Urinary bladder (tissue), 4 donors: ENCODE measurements at places on chromosomes 12 and 14. TPM values are rescaled to one million over a fixed set of nuclear protein-coding genes. Genes with fewer than 3 reads are reported as not detected.

DNA sequence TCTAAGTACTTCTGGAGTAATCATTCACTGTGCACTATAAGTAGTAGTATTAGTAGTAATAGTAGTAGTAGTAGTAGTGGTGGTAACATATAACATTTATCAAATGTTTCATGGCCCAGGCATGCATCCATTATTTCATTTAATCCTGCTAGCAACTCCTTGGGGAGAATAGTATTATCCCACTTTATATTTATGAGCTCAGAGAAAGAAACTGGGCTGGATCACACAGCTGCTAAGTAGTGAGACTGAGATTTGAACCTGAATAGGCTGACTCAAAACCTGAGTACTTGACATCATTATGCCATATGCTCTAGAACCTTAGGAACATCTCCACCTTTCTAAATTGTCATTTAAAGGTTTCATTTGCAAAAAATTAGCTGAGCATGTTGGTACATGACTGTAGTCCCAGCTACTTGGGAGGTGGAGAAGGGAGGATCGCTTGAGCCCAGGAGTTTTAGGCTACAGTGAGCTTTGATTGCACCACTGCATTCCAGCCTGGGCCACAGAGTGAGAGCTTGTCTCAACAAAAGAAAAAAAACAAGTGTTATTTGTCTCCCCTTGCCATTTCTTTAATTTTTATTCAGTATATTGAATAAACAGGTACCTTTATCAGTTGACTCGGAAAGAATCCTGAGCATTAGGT, 11.4 kb upstream of the NID2 start:
- DNase-seq: no peak

DNA sequence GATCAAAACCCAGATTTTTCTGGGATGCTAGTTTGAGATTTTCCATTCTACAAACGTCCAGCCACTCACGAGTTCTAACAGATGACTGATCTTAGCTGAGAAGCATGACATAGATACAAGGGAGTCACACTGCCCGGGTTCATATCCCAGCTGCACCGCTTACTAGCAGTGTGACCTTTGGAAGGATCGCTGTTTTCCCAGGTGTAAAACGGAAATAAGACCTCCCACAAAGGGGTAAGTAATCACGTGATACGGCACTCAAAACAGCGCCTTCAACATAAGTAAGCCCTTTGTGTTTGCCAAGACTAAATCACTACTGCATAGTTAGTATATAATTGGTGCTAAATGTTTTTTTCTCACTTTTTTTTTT, 624 bp upstream of the PWP1 start:
- no peak for DNase-seq

Gene LBHD2
- total RNA-seq: not detected

DNA sequence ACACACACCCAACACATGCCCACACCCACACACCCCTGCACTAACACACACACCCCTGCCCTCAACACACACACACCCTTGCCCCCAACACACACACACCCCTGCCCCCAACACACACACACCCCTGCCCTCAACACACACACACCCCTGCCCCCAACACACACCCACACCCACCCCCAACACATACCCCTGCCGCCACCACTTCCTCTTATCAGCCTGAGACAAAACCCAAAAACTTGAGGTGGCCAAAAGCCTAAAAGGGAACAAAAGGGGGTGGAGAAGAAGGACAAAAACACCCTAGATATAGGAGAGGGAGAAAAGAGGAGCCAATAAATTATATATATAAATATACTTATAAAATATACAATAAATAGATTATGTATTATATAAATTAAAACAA, 9.1 kb upstream of the DEGS2 start:
- DNase-seq: no peak

DNA sequence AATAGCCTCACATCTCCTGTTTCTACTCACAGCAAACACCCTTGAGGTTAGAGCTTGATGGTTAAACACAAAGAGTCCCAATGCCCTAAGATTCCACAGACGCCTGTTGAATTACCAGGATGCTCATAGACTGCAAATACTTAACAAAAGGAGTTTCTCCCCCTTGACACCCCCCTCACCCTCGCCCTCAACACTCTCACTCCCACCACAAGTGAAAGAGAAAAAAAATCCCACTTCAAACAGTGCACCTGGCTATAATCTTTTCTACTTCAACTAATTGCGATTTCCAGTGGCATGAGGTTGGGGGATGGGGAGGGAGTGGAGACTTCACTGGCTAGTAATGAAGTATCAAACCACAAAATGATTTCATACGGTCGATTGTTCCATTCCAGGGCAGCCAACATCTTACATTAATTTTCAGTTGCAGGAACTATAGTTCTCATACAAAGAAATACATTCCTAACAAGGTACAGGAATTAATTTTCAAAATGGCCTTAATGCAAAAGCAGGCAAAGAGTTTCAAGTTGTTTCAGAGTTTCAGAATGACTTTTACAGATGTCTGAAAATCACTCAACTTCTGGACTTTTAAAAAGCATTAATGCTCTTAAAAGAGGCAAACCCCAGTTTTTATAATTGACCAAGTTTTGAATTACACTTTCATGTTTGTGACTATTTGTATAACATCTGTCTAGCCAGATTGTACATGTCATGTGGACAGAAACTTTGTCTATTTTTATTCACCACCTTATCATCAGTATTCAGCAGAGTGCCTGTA, 390.7 kb downstream of the C12orf75 start:
- DNase-seq: no peak

DNA sequence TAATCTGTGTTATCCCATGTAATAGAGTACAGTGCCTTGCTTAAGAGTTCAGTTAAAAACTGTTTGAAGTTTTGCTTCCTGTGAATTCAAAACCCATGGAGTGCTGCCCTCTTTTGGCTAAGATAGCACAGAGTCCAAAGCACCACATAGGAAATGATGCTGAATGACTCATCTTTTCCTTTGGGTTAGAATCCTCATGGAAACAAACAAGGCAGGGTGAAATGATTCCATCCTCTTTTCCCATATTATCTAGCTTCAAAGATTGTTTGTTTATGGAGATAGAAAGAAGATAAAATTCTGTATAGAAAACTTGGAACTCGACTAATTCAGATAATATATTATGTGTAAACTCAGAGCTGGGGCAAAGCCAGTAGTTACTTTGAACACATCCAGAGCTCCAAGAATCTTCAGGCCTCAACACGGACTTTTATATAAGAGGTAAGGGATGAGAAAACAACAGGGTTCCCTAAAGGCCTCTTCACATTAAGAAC, 87.4 kb downstream of the OTOGL start:
- DNase-seq: peak; percentile 89

DNA sequence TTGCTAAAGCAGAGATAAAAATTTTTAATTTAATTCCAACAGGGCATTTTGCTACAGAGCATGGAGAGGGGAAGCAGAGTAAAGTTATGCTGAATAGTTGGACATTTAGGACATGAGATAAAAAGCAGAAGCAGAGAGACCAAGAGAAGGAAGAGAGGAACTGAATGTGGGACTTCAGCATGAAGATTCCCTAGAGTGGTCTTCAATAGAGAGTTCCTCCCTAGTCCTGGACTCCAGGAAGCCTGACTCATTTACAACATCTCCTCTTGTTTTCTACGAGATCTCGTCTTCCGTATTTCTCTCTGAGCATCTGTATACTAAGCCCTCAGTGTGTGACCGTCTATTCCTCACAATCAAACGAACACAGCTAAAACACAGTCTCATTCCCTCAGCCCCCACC, 35.2 kb upstream of the IFT81 start:
- DNase-seq: no peak

DNA sequence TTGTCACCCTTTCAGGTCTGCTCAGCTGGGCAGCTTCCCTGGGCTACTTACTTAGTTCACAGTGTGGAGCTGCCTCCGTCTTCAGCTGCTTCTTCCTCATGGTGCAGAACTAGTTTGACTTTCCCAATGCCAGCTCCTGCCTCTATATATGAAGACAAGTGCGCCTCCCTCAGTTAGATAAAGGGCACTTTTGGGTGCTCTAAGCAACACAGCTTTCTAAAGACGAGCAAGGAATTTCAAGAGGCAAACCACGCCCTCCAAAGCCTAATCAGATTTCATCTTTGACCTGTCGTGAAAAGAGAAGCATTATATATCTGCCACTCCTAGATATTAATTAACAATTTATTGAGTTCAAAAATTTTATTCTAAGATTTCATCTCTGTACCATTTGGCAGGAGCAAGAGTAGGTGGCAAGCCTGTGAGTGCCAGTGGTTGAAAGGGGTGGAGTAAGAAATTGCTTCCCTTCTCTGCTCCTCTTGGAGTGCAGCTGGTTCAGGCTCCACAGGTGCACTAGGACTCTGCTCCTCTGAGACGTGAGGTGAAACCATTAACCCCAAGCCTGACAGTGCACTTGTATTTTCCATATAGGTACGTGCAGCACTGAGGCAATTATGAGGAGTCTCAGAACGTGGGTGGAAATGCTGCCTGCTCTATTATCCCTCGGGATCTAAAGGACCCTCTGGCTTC, 2.1 kb upstream of the SLC11A2 start:
- no peak for DNase-seq
